Activated T-helper 2 cell treated with anti-CD3 and anti-CD28 coated beads, Interferon-gamma antibody, Interleukin-2, Interleukin-4, amounts not matched to agents 10 μg/mL and 5 μg/mL and 100 μg/mL, durations not matched to agents 14 hours and 24 hours and 36 hours (primary cell): ENCODE measurements at places on chromosomes 5 and 9. TPM values are rescaled to one million over a fixed set of nuclear protein-coding genes. Genes with fewer than 3 reads are reported as not detected.

SLC23A1 gene
- 2.1 and 4.2 TPM in 2 replicates for total RNA-seq

ARHGEF37 gene
- 1.1 and 1.6 TPM in 2 replicates for total RNA-seq

ERMP1 gene
- total RNA-seq = 21.1 and 25.3 TPM in 2 replicates

DNA sequence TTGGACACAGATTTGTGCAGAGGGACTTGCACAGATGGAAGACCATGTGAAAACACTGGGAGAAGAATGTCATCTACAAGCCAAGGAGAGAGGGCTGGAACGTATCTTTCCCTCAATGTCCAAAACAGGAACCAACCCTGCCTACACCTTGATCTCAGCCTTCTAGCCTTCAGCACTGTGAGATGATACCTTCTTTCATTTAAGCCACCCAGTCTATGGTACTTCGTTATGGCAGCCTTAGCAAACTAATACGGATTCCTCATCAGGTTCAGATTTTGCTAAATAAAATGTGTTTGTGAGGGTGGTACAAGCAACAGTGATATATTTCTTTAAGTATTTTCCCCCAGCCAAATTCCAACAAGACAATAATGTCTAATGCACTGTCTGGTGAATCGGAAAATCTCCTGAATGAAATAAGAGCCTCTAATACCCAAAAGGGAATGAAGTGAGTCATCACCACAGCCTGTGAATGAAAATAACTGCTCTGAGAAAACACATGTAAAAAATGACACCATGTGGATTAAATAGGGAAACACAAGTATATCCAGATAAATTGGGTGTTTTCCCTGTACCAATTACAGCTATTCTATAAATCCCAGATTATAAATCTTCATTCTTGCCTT, 182.8 kb upstream of the TARS1 start:
- H3K4me1 ChIP-seq = no peaks in the 10 kb centered on the region
- H3K27me3 ChIP-seq = no peaks in the 10 kb centered on the region

SCGB3A1 gene
- not detected in 2 replicates for total RNA-seq

GRCh38 chr9:34793428-34793827, 83.5 kb upstream of the CCL21 start:
- no peaks in the 10 kb centered on the region for H3K4me1 ChIP-seq
- DNase-seq = no peak
- no peak overlapping the region for H3K4me3 ChIP-seq
- no peaks in the 10 kb centered on the region for H3K36me3 ChIP-seq

PLEKHG4B gene
- not detected in 2 replicates for total RNA-seq

DNA sequence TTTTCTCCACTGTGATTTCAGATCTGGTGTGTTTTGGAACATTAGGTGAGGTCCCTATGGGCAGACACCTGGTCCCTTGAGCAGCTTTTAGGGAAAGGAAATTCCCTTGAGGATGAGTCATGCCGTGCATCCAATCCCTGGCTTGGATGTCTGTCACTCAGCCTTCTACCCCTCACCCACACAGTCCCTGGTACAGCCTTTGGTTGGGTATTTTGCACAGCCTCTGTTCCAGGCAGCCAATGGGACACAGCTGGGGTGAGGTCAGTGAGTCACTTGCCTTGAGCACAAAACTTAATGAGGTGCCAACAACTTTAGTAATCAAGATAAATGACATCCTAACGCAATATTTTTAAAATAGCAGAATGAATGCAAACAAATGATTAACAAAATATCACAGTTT, 22.7 kb upstream of the SVEP1 start:
- DNase-seq = no peak
- H3K27me3 ChIP-seq = no peaks in the 10 kb centered on the region
- H3K4me3 ChIP-seq = no peak overlapping the region
- H3K36me3 ChIP-seq = no peaks in the 10 kb centered on the region

GRCh38 chr5:123104607-123105006, 15.6 kb downstream of the PRDM6 start:
- H3K27ac ChIP-seq = no peak overlapping the region
- H3K4me1 ChIP-seq = peaks cover 8% of the 10 kb centered on the region
- DNase-seq = no peak
- no peaks in the 10 kb centered on the region for H3K36me3 ChIP-seq
- peaks cover 51% of the 10 kb centered on the region for H3K27me3 ChIP-seq

DNA sequence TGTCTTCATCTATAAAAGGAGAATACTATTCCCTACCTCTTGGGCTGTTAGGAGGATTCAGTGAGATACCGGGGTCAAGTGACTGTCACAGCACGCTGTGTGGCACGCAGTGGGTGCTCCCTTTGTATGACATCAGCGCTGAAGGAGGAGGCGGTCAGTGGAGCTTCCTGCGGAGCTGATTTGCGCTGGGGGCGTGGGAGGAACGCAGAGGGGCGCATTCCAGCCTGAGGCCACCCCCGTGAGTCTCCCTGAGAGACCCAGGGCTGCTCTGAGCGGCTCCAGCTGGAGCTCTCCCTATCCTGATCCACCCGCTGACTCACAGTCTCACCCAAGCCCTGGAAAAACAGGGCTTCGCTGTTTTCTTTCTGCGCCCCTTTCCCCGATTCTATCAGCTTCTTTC, 24.3 kb upstream of the NEURL1B start:
- H3K27ac ChIP-seq = no peak overlapping the region
- H3K4me1 ChIP-seq = no peaks in the 10 kb centered on the region
- no peaks in the 10 kb centered on the region for H3K36me3 ChIP-seq
- H3K4me3 ChIP-seq = no peak overlapping the region

DNA sequence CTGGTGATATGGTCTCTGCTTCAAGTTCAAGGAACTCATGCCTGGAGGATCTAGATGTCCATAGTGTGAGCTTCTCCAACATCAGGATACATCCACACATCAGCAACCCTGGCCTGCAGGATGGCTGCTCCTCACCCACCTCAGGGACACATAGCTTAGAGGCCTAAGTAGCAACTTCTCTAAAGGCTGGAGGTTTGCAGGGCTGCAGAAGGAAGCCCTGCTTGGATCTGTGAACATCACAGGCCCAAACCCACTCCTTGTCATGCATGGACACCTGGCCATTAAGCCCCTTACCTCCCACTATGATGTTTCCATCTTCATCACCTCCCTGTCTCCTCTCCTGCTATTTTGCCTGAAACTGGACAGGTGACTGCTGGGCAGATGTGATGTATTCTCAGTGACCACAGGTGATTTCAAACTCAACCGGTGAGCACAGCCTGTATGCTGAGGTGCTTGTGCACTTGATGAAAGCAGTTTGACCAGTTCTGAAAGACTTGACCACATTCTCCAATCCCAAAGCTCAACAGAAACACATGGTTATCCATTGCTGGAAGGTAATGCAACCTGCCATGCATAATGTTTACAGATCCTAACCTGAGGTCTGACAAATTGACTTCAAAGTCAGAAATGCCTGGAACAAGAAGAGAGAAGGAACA, 205.2 kb downstream of the FSTL4 start:
- DNase-seq = no peak
- H3K27ac ChIP-seq = no peak overlapping the region
- peaks cover 13% of the 10 kb centered on the region for H3K27me3 ChIP-seq
- no peak overlapping the region for H3K4me3 ChIP-seq
- H3K36me3 ChIP-seq = no peaks in the 10 kb centered on the region

GRCh38 chr5:161691911-161692310, 6.4 kb downstream of the GABRA6 start:
- H3K36me3 ChIP-seq = no peaks in the 10 kb centered on the region
- no peaks in the 10 kb centered on the region for H3K4me1 ChIP-seq
- no peak for DNase-seq
- H3K4me3 ChIP-seq = no peak overlapping the region
